ENCODE measurements at places on chromosomes 3 and 15. TPM values are rescaled to one million over a fixed set of nuclear protein-coding genes. Genes with fewer than 3 reads are reported as not detected.

Gene TWF2
- polyA plus RNA-seq, result 14.3 TPM

Gene UROC1
- 0.06 TPM for polyA plus RNA-seq

Gene P4HTM
- polyA plus RNA-seq, result 16.6 TPM

- DNase-seq, result no peak
Measured at GRCh38 chr3:111810909-111811308, 48.2 kb upstream of the PHLDB2 start.

All from ovary (tissue), 10 donors.